ENCODE measurements at places on chromosomes 6 and 20.

- DNase-seq, result no peak
Measured at GRCh38 chr20:34968042-34968775, 12.5 kb downstream of the MYH7B start.

DNA sequence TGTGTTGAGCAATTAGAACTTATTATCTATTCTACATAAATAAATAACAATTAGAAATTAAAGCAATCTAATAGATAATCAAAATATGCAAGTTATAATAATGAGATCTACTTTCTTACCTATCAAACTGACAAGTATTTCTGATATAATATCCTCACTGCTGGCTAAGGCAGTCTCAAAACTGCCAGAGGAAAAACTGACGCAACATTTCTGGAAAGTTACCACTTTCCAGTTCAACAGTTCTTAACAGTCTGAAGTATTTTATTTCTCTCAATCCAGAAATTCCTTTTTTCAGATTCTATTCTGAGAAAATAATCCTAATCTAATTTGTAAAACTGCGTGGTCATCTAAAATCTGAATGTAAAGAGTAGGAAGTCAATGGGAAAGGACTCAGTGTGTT is 121.0 kb downstream of the TRDN start:
- no peak for DNase-seq

DNA sequence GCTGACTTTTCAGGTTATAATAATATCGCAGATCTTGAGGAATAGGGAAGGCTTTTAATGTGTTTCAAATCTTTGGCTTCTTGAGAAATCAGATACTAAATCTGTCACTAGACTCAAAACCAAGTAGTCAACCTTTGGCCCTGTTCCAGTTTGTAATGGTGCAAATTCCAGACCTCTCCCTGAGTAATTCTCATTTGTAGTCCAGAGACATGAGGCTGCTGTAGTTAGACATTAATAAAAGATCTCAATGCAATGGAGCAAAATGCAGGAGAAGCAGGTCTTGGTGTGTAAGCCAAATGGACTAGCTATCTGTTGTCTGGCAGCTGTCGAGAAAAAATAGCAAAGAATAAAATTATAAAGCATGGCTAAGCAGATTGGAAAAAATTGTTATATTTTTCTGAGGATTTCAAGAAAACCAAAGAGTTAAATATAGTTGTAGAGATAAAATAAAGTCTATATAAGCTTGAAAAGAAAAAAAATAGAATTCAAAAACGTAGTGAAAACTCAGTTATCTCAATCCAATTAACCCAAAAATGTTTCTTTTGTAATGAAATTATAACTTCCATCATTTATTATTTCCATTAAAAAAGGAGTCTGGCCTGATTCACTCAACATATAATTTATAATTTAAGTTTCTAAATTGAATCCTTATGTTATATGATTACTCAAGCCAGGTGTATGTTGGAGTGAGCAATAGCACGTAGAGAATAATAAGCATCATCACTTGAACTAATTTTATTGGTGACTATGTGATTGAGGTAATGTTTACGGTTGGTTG is 161.5 kb upstream of the ADGRB3 start:
- DNase-seq, result no peak

DNA sequence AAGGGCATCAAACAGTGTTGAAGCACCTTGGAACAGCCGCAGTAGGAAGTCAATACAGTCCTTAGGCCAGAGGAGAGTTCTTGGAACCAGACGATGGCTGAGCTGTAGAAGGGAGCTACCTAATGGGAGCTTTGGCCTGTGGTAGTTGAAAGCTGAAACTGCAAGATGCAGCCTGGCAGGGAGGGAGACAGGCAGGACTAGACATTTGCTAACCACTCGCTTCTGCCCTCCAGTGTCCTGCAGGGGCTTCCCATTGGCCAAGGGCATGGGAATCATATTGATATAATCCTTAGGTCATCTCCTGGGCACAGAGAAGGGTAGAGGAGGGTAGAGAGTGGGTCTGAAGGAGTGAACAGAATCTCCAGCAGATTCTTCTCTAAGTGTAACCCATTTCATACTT is 60.4 kb downstream of the TPD52L1 start:
- DNase-seq, result no peak

DNA sequence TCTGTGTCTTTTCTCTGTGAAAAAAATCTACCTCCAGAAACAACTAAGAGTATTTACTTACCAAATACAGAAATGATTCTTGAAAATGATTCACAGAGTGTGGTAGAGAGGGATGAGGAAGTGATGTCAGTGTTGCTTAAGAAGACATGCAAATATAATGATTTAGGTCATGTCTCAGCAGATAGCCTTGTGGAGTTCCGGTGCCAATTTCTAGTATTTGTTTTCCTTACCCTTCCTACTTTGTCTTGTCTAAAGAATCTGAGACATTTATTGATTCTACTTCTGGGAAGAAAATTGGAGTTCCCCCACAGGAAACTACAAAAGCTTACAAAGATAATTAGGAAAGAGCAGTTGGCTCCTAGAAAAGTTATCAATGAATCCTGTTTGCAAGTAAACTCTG is 68.8 kb downstream of the GJA1 start:
- DNase-seq, result no peak

DNA sequence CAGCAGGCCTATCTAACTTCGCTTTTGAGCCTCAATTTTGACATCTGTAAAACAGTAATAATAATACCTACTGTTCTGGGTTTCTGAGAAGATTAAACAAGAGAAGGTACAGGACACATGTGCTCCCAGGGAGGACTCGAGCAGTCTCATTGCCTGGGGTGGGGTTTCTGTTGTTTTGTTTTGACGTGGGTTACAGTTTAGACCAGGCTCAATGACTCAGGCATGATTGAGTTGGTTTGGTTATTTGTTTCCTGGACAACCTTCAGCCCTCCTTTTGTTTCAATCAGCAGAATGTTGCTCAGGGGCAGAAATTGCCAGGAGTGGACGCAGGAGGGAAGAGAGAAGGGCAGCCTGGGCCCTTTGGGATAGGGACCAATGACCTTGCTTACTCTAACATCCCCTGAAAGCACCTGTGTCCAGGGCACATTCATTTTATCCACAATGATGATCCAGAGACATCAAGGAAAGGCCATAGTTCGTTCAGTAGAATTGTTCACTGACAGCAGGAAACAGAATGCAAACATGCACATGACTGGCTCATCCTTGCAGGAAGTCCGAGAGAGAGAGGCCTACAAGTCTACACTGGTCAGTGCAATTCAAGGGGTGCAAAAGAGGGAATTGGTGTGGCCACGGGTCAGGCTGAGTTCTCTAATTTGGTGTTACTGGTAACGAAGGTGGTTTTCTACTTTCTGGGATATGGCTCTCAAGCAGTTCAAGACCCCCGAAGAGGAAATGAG is 74.5 kb upstream of the MRPS10 start:
- DNase-seq, result no peak

DNA sequence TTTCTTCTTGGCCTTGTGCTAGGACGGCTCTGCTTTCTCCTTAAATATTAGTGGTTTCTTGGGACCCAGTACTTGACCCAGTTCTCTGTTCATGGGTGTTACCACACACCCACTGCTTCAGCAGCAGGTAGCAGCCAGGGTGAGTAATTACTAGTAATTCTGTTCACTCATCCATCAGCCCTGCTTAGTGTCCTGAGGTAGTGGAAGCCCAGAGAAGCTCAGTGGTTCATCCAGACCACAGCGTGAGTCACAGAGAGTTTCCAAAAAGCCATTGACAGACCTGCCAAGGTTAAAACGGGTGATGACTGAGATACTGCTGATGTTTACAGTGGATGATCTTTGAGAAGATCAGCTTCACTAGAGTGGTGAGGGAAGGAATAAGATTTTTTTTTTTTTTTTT is 51.7 kb upstream of the HINT3 start:
- DNase-seq, result no peak

DNA sequence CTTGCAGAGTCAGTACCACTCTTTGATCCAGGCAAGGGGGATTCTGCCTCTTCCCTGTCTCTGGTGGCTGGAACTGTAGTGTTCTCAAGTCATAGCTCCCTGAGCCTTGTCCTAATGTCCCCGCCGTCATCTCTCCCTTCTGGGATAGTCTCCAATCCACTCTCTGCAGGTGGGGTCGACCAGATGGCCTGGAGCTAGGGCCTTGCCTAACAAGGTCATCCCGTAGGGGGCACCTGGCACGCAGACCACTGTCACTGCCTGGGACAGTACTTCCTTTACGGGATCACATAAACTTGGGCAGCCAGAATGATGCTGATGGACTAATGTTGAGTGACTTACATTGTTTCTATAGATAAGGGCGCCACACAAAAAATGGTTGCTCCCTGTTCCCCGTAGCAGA is 118.9 kb upstream of the SLC22A23 start:
- no peak for DNase-seq

DNA sequence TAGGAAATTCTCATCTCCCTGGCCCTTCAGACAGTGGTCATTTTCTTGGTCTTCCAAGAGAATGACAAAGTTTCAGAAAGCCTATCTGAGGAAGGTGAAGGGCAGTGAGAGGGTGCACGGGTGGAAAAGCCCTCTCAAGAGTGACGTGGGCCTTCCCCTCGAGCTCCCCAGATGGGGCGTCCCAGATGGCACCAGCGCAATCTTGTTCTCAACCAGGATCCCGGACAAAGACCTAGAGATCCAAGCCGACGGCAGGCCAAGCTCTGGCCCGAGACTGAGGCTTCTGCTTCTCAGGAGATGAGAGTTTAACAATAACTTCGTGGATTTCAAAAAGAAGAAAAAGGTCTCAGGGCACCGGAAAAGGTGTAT is 797 bp upstream of the ZNF133 start:
- no peak for DNase-seq

GRCh38 chr6:161080263-161080970 is 88.8 kb downstream of the MAP3K4 start:
- no peak for DNase-seq

DNA sequence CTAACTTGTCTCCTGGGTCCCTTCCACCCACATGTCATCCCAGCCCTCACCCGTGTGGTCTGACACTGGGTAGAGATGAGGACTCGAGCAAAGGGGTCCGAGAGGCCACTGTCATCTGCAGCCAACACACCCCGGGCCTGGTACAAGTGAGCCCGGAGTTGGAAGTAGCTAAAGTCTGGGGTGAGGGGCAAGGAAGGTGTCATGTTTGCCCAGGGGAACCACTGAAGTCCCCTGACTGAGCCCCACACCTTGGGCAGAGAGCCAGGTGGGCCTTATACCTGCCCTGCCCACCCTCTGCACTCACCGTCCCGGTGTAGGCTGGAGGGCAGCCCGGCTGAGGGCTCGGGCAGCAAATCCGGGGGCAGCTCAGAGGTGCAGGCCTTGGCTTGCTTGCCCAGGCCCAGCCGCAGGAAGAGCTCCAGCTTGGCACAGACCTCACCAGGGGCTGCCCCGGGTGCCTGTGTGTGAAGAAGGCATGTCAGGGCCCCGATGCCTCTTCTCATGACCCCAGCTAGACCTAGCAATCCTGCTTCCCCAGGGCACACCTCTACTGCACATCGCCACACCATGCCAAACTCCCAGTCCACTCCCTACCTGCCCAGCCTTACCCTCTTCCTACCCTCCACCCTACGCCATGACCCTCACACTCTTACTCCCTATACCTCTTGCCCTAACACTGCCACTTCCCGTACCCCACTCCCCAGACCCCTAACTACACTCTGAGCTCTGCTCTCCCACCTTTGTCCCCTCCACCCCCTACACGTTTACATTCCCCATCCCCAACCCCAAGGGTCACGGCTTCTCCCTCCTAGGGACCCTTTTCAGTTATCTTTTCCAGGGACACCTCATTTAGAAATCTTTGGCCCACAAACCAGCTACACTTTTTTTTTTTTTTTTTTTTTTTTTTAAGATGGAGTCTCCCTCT is 31.7 kb upstream of the SPAG4 start:
- DNase-seq, result no peak

DNA sequence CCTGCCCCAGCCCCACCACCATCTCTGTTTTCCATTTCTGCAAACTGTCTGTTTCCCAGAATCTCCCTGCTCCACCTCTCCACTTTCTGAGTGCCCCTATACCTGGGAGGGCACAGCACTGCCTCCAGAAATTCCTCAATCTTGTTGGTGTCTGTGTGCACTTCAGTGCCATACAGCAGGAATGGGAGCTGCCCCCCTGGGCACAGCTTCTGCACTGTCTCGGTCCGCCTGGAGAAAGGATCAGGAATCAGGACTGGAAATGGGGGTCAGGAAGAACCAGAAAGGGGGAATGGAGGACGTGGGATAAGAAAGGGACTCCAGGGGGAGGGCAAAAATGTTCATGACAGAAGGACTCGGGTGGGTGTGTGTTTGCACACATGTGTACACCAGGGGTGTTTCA is 2.6 kb downstream of the CLIC1 start:
- DNase-seq, result no peak

DNA sequence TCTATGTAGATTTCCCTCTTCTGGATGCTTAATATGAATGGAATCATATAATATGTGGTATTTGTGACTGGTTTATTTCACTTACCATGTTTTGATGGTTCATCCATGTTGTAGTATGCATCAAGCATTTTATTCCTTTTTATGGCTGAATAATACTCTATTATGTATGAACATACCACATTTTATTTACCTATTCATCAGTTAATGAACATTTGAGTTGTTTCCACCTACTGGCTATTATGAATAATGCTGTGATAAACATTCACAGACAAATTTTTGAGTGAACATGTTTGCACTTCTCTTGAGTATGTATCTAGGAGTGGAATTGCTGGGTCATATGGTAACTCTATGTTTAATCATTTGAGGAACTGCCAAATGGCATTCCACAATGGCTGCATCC is 14.9 kb upstream of the ZNF451 start:
- no peak for DNase-seq

- no peak for DNase-seq
Measured at GRCh38 chr6:134740473-134741199, 209.3 kb downstream of the ALDH8A1 start.

GRCh38 chr6:88298066-88298845 is 132.1 kb upstream of the CNR1 start:
- DNase-seq, result no peak

- no peak for DNase-seq
Measured at GRCh38 chr6:111971866-111972532, 81.9 kb upstream of the CCN6 start.

DNA sequence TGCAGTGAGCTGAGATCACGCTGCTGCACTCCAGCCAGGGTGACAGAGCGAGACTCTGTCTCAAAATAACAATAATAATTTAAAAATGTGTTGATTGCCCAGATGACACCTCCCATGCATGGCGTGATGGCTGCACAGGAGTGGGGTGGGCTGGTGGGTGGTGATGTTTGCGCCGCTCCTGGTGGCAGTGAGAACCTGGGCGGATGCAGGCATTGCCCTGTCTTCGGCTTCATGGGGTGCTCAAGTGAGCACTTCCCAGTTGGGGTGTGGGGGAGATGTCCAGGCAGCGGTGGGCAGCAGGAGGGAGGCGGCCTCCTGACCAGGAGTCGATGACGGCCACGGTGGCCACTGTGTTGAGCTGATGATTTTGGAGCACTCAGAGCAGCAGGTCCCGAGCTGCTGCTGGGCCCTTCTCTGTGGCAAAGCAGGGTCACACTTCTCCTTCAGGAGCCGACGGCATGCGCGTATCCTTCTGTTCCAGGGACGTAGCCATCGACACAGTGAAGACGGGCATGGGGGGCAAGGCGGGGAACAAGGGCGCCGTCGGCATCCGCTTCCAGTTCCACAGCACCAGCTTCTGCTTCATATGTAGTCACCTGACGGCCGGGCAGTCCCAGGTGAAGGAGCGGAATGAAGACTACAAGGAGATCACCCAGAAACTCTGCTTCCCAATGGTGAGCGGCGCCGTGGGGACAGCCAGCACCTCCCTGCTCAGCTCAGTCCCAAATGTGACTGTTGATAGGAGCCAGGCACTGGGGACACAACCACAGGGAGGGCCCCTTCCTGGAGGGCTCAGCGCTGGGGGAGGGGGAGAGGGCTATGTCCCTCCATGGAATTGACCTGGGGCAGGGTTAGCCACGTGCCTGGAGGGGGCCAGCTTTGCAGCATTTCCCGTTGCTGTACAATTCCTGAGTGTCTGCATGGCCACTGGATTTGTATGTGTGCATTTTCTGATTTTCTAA is 89.7 kb downstream of the SYNJ2 start:
- DNase-seq, result no peak

All from esophagus squamous epithelium (tissue), 5 donors.